ENCODE measurements at places on chromosomes 2 and 18.

DNA sequence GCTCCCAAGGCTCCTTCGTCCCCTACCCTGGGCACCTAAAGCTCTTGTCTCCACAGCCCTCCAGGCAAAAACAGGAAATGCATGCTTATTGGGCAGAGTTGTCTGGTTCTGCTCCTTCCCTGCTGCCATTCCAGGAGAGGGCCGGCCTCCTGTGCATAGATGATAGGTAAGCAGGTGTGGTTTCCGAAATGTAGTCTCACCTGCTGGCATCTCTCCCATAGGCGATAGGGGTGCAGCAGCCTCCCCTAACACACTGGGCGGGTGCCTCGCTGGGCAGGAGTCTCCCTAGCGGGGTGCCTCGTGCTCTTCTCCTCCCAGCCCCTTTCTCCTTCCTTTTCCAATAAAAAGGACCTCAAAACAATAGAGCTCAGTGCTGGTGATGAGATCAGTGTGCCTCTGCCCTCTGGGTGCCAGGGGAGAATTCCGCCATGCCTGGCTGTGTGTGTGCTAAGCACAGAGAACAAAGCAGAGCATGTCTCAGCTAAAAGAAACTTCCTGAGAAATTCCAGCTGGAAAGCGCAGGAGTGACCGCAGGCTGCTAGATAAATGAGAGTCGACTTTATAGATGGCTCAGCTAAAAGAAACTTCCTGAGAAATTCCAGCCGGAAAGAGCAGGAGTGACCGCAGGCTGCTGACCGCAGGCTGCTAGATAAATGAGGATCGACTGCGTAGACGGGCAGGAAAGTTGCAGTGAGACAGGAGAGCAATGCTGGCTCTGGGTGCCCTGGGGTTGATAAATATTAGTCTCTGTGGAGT, 11.3 kb upstream of the PXDN start:
- no peak for DNase-seq

- no peak for DNase-seq
Measured at GRCh38 chr2:232888099-232888836, 18.2 kb downstream of the SNORC start.

GRCh38 chr18:21453511-21453901, 147.0 kb downstream of the ESCO1 start:
- DNase-seq, result no peak

GRCh38 chr18:33744032-33744697, 166.1 kb downstream of the ASXL3 start:
- no peak for DNase-seq

- no peak for DNase-seq
Measured at GRCh38 chr2:74864728-74865722, 31.1 kb downstream of the HK2 start.

DNA sequence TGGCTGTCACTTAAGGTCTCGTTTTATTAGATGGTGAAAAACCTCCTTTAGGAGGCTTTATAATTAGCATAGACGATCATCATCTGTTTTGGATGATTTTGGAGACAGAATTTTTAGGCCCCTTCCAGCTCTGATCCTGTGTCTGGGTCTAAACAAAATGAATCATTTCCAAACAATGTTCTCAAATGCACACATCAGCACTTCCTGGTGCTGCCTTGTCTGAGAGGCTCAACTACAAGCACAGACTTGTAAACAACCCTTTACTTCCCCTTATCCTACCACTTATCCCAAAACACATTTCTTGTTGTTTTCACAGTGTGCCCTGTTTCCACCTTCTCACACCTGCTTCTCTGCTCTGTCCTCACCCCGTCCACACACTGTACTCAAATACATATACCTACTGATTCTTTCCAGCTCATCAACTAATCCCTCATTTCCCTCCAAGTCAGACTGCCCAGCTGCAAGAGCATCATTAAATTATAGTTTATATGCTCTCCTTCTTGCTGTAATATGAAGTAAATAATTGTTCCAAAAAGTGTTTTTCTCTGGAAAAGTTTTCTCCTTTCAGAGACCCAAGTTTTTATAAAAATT, 71.2 kb upstream of the COL3A1 start:
- no peak for DNase-seq

DNA sequence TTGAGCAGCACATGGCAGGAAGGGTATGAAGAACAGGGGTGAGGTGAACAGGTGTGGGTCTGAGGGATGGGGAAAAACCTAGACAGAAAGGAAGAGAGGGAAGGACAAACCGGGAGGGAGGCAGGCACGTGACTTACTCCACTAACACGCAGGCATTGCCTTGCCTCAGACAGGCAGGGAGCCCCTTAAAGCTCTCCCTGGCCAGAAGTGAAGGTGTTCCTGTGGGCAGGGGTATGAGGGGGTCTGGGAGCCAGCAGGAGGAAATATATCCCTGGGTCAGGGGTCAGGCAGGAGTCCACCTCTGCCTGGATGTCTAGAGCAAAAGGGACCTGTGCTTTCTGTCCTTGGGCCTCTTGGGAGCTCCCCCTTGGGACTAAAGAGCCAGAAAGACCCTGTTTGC, 135.3 kb upstream of the EPAS1 start:
- no peak for DNase-seq

DNA sequence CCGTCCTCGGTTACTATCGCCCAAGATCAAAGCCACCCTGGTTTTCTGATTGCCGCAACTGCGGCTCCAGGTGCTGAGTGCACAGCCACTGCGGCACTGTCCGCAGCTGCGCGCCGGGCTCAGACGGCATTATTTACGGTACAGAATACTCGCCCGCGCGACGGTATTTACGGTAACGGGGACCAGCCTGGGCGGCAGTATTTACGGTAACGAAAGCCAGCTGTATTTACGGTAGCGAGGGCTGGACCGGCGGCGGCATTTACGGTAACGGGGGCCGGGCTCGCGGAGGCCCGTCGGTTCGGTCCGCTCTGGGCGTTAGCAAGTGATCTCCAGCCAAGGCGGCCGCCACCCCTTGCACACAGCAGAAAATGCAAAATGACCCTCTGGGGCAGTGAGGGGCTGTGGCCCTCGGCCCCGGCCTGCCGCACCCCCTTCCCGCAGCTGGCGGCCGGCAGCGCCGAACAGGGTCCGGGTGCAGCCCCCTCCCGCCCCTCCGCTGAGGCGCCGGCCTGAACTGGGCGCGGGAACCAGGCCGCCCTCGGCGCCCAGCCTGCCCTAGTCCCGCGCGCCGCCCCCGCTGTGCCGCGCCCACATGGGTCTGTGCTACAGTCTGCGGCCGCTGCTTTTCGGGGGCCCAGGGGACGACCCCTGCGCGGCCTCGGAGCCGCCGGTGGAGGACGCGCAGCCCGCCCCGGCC, at the start of gene GNAL:
GNAL (plus strand) TSS at position 293 of the 697 bp plus-strand sequence; CDS start at position 593, 300 bp downstream.
- DNase-seq, result peak; percentile 35

- DNase-seq, result no peak
Measured at GRCh38 chr18:10072671-10073175, 158.9 kb downstream of the VAPA start.

- DNase-seq, result no peak
Measured at GRCh38 chr18:45889419-45890064, 64.1 kb downstream of the SIGLEC15 start.

DNA sequence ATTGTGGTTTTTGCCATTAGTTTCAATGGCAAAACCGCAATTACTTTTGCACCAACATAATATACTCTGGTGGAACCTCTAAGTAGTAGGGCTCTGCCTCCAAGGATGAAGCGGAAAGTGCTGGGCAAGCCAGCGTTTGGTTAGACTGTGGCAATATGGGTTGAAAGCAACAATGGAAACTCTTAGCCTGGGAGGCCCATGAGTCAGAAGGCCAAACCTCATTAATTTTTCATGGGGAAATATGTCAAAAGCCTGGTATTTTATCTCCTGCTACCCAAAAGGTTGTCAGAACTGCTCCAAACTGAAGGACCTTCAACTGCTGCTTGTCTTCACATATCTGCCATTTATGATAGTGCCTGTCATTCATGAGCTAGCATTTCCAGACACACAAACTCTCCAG, 179.1 kb upstream of the CYP26B1 start:
- DNase-seq, result no peak

- no peak for DNase-seq
Measured at GRCh38 chr2:100856732-100857131, 36.8 kb downstream of the NPAS2 start.

- no peak for DNase-seq
Measured at GRCh38 chr2:146666340-146666739, 1178.5 kb upstream of the ACVR2A start.

- DNase-seq, result no peak
Measured at GRCh38 chr2:237141571-237142051, 55.9 kb downstream of the COPS8 start.

DNA sequence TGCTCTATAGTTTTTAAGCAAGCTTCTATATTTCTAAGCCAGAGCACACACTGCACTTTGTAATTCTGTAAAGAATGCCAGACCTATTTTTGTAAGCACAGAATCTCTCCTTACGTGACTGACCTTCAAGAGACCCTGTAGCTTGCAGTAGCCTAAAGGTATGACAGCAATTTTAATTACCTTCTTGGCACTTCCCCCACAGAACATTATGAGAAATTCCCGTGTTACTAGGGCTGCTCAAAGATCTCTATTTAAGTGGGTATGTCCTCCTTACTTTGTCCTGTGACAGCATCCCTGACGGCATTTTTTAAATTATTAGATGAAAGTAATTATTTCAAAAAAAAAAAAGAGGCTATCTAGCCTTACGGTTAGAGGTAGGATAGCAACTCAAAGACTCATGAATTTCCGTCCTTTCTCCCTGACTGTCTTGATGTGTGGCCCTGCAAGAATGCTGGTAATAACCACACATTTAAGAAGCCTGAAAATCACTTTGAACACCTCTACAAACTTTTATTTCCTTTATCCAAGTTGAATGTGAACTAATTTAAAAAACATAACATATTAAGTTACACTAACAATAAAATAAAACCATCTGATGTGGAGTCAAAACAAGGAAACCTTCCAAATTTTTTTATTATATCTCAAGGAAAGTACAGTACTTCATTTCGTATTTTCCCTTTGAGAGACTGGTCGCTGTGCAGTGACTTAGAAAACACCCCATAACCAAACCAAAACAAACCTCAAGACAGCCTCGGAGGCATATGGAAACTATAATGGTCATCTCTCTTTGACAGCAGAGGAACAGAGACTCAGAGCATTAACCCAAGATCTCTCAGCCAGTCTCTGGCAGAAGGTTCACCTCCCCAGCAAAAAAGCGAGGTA, 54.9 kb downstream of the THUMPD2 start:
- no peak for DNase-seq

GRCh38 chr2:73069041-73069854, 2.3 kb downstream of the SFXN5 start:
- no peak for DNase-seq

DNA sequence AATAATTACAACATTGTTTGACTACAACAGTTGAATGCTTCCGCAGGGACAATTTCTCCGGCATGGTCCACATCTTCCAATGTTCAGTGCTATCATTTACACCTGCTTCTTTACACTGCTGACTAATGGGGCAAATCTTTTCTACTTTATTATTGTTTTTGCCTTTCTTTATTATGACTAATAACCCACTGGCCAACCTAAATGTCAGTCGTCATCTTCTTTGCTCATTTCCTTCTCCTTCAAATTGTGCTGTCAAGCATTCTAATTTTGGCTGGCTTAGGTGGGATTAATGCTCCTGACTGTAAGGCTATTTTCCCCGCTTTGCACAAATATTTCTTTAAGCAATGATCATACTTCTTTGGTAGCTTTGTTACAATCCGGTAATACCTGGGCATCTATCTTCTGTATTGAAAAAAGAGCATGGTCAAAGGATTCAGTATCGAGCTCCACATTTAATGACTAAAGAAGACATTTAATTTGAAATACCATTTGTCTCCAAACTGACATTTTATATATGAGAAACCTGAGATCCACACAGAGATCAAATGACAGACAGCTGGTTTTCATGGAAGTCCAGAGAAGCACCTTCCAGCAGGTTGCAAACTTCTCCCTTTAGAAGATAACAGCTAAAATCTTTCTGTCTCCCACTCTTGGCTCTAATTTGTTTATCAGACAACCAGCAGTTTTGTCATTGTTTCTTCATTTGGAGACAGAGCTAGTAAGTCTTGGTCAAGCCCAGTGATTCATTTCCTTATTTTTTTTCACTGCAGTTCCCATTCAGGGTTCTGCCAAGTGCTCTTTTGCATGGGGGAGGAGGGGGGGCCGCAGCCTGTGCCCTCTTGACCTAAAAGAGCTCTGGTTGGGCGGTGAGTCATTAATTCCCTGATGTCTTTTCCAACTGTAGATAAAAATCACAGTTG, 132.9 kb downstream of the SOCS6 start:
- DNase-seq, result no peak

- no peak for DNase-seq
Measured at GRCh38 chr2:72109291-72109690, 38.4 kb downstream of the CYP26B1 start.

DNA sequence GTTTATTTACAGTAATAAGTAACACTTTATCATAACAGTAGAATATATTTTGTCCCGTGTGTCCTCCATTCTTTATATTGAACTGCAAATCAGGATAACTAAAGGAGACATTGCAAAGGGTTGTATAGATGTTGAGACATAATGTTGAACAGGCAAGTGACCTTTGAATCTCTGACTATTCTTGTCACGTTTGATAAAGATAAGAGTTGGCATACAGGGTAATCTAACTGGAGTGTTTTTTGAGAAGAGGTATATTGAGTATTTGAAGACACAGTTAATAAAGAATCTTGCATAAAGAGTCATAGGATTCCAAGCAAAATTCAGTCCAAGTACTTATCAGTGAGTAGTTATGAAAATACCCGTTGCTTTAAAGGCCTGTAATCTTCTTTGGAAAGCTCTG, 21.7 kb downstream of the CCDC195 start:
- no peak for DNase-seq

- no peak for DNase-seq
Measured at GRCh38 chr18:1648712-1649111, 744.0 kb downstream of the ADCYAP1 start.

DNA sequence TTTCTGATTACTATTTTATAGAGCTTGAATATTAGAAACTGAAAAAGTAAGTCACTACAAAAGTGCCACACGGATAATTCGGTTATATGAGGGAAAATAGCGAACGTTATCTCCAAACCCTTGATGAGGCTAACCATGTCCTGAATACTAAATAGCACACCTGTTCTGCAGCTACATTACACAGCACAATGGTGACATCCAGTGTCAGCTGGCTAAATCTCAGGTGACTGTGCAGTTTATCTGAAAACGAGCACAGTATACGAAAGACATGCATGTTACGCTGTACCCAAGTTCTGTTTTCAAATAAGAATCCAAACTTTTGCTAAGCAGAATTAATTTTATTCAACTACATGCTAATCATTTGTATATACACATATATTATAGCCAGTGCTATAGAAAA, 9.0 kb downstream of the CCDC68 start:
- no peak for DNase-seq

- DNase-seq, result no peak
Measured at GRCh38 chr2:19036091-19036490, 322.3 kb downstream of the OSR1 start.

DNA sequence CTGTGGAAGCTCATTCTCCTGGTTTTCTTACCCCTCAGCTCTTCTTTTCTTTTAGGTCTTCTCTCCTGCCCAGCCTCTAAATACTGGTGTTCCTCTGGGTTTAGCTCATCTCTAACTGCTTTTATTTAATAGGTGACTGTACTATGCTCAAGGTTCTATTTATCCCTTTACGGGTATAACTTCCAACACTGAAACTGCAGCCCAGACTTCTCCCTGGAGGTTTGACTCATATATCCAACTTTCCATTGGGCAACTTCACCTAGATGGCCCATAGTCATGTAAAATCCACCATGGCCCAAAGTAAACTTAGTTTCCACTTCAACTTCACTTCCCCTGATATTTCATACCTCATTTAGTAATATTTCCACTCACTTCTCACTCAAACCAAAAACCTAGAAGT, 273.1 kb downstream of the PLCL1 start:
- DNase-seq, result no peak

Measured in SHP77 (cell line).